Right lung (tissue), 10 donors: ENCODE measurements at places on chromosomes 13 and 19. TPM values are rescaled to one million over a fixed set of nuclear protein-coding genes. Genes with fewer than 3 reads are reported as not detected.
A peak's percentile ranks its signal among the peaks of the same experiment; 100 is the strongest.

- DNase-seq: no peak
Observed at GRCh38 chr19:18941628-18942354, 774 bp upstream of the HOMER3 start.

DNA sequence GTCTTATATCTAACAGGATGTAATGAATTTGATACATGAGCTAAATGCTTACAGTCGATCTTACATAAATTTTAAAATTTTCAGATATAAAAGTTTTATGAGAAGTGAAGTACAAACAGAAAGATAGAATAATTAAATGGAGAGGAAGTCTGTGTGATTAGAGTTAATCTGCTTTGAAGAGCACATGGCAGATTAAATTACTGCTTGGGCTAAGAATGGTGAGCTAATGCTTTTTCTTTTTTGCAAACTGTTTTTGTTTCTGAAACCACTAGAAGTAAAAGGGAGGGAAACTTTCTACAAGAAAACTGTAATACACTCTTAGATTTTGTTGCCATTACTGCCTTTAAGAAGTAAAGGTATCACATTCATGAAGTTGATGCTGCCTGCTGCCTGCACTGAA is 96.3 kb upstream of the SPRY2 start:
- no peak for DNase-seq

The RNASEH2A gene
- polyA plus RNA-seq: 31.7 TPM

DNA sequence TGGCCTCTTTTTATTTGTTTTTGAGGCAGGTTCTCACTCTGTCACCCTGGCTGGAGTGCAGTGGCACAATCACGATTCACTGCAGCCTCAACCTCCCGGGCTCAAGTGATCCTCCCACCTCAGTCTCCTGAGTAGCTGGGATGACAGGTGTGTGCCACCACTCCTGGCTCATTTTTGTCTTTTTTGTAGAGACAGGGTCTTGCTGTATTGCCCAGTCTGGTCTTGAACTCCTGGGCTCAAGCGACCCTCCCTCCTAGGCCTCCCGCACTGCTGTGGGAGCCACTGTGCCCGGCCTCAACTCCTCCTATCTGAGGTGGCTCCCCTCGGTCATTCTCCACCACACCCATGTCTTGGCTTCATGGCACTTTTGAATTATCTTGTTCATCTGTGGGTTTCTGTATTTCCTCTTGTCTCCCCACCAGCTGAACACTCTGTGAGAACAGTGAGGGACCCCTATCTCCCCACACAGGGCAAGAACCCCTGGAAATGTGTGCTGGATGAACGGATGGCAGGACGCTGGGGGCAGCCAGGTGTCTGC is 7.9 kb downstream of the CKM start:
- no peak for DNase-seq

The OR7E24 gene
- not detected for polyA plus RNA-seq

DNA sequence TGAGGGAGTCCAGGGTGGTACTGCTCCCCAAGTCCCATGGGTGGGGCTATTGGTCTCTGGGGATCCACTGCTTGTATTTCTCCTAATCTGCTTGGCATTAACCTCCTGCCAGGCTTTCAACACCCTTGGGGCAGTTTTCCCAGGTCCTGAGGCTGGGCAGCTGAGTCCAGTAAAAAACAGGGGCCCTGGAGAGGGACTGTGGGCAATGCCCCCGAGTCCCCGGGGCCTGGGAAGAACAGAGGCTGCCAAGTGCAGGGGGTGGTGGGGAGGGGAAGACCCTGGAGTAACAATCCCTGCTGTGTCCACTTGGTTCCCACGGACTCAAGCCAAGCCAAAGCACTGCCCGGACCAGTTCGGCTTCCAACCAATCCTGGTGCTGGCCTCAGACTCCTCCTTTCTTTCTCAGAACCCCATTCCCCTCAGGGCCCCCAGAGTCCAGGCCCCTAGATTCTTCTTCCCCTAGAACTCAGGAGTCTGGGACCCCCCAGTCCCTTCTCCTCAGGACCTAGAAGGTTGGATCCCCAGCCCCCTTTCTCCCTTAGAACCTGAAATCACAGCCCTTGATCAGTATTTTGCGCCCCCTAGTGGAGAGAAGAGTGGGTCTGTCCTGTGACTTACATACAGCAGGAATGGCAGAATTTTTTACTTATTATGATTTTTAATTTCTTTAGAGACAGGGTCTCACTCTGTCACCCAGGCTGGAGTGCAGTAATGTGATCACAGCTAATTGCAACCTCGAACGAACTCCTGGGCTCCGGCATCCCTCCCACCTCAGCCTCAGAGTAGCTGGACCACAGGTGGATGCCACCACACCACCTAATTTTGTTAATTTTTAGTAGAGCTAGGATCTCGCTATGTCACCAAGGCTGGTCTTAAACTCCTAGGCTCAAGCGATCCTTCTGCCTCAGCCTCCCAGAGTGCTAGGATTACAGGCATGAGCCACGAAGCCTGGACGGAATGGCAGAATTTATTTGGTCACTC is 3.7 kb upstream of the CLPTM1 start:
- DNase-seq: peak; percentile 63

DNA sequence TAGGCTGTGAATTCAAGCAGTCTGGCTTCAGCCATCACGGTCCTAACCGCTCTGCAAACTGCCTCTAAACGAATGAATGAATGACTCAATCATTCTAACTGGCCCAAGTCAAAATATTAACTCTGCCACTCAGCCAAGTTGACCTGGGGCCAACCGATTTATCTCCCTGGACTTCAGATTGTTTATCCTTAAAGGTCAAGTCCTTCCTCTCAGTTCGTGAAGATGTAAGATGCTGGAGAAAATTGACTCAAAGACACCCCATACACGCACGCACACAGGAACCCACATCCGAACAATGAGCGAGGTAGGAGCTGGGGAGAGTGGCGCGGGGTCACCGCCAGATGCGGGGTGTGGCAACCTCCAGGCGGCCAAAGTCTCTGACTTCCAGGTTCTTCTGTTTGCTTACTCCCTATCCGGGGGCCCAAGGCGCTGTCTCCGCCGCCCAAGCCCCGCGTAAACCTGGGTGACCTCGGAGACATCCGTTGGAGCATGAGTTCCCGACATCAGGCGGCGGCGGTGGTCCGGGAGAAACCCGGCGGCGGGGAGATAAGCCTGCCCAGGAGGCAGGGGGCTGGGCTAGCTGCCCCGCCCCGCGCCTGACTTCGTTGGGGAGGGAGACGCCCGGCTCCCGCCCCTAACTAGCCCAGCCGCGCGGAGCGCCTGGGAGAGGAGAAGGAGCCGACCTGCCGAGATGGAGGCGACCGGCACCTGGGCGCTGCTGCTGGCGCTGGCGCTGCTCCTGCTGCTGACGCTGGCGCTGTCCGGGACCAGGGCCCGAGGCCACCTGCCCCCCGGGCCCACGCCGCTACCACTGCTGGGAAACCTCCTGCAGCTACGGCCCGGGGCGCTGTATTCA is at the start of gene CYP2S1:
Gene CYP2S1 (plus strand): TSS at position 646 of the 856 bp plus-strand sequence. CDS start 46 bp downstream, at position 692.
- peak; percentile 14 for DNase-seq

DNA sequence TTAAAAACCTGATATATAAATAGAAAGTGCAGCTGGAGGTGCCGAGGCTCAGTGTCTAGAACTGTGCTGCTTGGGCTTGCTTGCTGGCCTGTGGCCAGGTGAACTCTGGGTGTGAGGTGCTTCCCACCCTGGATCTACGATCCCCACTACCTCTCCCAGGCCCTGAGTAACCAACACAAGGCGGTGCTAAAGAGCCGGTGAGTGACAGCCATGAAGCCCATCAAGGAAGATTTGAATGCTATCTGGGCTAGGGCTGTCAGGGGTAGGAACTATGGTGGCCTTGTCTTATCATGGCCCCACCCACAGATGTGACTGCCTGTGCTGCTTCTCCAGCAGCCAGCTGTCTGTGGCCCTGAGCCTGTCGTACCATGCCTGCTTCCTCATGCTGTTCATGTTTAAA is 25.6 kb upstream of the ZNF91 start:
- no peak for DNase-seq

GRCh38 chr19:3549816-3550215 is 7.6 kb downstream of the MFSD12 start:
- DNase-seq: no peak

The ZNF829 gene
- 7.0 TPM for polyA plus RNA-seq
